Lung microvascular endothelial cell (primary cell): ENCODE measurements at places on chromosomes 16 and 17. TPM values are rescaled to one million over a fixed set of nuclear protein-coding genes. Genes with fewer than 3 reads are reported as not detected.
A peak's percentile ranks its signal among the peaks of the same experiment; 100 is the strongest.

Gene HES7
- 0.22 TPM in 1 of 2 replicates, not detected in the other for total RNA-seq

Gene TAT
- not detected in 2 replicates for total RNA-seq

Gene CA7
- total RNA-seq, result not detected in 2 replicates

Gene SPATA32
- not detected in 2 replicates for total RNA-seq

Gene ADAM11
- under 0.01 TPM in 2 replicates for total RNA-seq

Gene CDH13
- 14.5 and 23.5 TPM in 2 replicates for total RNA-seq

Gene DNAH17
- total RNA-seq, result under 0.01 and 0.40 TPM in 2 replicates

Gene CLEC18A
- total RNA-seq, result not detected in 2 replicates

Gene CARD14
- 0.22 and 0.40 TPM in 2 replicates for total RNA-seq

DNA sequence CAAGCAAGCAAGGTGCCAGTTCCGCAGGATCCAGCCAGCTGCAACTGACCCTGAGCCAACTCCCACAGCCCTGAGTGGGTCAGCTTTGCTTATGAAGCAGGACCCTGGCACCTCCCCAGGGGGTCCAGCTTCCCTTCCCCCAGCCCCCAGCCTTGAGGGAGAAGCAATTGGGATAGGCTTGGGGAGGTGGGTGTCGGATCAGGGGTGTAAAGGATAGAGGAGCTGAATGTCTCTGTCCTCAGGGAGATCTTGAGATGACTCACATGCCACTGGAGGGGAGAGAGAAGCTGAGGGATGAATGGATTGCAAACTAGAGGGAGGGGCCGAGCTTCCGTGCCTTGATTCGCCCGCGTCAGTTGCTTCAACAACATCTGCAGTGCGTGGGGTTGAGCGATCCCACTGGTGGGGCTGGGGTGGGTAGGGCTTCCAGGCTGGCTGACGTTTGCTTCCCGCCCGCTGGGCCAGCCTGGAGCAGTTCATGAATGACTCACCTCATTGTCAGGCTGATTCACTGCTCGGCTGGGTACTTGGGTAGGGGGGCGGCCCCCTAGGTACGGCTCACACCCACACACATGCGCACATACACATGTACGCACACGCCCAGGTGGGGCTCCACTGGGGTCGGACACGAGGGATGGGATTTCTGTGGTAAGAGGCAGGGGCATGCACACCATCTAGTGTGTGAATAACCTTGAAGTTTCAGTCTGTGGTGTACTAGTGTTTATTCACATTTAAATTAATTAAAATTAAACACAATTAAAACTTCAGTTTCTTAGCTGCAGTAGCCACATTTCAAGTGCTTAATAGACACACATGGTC lies 3.6 kb upstream of the HROB start:
- DNase-seq, result peak; percentile 91

DNA sequence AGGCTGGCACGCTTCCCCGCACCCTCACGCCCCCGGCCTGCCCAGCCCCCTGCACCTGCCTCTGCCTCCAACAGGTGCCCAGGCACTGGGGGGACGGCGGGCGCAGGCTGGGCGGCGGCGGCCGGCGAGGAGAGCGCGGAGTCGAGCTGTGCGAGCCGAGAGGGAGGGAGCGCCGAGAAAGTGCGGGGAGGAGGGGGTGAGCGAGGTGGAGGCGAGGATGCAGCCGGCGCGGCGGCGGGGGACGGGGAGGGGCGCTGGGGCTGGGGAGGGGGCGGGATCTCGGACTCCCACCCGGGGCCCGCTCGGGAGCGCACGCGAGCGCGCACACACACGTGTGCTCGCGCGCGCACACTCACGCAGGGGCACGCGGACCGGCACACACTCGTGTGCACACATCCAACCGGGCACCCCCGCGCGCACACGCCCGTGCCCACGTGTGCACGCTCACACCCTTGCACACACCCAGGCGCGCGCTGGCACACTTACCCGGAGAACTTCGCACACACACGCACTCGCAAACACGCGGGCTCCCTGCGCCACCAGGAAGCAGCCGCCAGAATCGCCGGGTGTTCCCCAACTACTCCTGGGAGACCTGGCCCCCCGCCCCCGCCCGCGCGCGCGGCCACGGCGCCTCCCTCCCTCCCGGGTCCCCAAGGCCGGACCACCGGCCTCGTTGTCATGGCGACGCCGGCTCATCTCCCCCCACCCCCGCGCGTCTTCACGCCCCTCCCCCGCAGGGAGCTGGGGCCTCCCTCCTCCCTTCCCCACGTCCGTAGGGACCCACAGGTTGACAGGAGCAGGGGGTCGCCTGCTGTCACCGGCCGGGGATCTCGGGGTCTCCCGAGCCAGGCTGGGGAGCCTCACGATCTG lies at the start of gene DOC2A:
Gene DOC2A, minus strand, starts transcription at position 184 of the 870 bp plus-strand sequence. CDS start 805 bp downstream, outside the sequence.
- DNase-seq, result no peak

GRCh38 chr17:60390925-60391470 lies 935 bp downstream of the USP32 start:
- peak; percentile 73 for DNase-seq

GRCh38 chr16:88712362-88712979 lies 6.2 kb downstream of the CTU2 start:
- no peak for DNase-seq

DNA sequence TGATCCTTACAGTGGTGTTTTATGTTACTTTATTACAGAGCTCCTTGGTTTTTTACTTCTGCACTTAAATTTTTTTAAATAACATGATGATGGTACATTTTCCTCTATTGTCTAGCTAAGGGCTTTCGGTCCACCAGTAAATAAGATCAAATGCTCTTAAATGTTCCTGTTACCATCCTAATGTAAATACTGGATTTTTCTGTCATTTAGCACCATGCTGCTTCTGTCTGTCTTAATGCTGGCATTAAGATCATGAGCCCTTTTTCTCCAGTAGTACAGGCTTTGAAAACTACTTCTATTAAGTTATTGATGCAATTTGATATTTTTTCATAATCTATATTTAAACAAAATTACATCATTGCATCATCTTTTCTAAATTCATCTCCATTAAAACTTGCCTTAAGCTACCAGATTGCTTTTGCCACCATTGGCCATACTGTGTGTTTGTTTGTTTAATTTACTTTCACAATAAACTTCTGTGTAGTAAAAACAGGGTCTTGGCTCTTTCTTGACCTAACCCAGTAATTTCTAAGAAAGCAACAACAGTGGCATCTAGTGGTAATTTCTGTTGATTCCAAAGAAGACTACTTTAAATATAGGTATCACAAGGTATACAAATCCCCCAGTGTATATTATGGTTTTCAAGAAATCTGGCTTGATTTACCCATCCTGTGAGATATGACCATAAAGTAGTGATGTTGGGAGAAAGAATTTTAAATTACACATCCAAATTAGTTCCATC lies 9.0 kb upstream of the PHAF1 start:
- DNase-seq, result peak; percentile 13

GRCh38 chr16:5072334-5073278 lies 963 bp downstream of the ALG1 start:
- no peak for DNase-seq

DNA sequence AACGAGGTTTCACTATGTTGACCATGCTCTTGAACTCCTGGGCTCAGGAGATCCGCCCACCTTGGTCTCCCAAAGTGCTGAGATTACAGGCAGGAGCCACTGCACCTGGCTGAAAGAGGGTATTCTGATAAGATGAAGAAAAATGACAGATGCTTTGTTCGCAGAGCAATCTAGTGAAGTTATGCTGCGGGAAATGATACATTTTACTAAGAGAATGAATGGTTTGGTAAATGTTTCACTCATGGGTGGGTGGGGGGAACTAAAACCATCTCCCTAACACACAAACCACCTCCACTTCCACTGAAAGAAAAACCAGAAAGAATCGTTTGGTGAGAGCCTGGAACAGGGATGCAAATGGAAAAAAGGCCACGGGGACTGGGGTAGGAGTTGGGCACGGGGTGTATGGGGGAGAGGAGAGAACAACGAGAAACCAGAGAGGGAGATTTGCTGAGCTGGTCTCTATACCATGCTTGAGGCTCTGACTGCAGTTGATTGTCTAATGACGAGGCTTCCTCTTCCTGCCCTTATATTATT lies 19.0 kb upstream of the XYLT2 start:
- no peak for DNase-seq

GRCh38 chr17:79154951-79155585 lies 80.4 kb downstream of the ENGASE start:
- DNase-seq, result no peak

DNA sequence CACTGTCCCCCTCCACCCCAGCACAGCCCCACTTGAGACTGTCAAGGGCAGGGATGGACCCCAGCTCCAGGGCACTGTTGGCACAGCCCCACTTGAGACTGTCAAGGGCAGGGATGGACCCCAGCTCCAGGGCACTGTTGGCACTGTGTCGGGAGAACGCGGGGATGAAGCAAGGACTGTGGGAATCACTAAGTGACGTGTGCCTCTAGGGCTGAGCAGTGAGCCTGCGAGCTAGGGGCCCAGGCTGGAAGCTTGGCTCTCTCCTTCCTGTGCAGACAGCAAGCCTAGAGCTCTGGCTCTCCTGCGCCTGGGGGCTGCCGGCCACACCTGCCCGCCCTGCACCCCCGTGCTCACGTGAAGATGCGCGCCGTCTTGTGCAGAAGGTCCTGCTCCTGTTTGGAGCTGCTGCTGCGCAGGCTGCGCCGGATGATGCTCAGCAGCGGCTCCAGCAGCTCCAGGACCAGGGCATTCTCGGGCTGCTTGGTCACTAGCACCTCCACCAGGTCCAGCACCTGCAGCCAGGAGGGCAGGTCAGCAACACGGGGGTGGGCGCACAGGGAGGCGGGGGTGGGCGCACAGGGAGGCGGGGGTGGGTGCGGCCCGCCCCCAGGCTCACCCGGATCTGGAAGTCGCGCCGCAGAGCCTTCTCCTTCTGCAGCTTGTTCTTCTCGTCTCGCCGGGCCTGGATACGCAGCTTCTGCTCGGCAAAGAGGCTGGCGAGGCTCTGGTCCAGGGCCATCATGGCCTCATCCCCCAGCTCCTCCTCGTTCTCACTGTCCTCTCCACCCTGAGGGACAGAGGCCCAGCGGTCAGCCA lies 10.8 kb downstream of the MYBBP1A start:
- DNase-seq, result no peak

GRCh38 chr16:20930365-20930690 lies 29.8 kb downstream of the LYRM1 start:
- no peak for DNase-seq

- DNase-seq, result peak; percentile 80
These were observed 65.9 kb downstream of the EMP2 start for GRCh38 chr16:10514369-10515055.

- no peak for DNase-seq
These were observed 23.4 kb upstream of the SKAP1 start for GRCh38 chr17:48453447-48453846.

GRCh38 chr16:70780546-70780945 lies 20.4 kb downstream of the VAC14 start:
- DNase-seq, result no peak

DNA sequence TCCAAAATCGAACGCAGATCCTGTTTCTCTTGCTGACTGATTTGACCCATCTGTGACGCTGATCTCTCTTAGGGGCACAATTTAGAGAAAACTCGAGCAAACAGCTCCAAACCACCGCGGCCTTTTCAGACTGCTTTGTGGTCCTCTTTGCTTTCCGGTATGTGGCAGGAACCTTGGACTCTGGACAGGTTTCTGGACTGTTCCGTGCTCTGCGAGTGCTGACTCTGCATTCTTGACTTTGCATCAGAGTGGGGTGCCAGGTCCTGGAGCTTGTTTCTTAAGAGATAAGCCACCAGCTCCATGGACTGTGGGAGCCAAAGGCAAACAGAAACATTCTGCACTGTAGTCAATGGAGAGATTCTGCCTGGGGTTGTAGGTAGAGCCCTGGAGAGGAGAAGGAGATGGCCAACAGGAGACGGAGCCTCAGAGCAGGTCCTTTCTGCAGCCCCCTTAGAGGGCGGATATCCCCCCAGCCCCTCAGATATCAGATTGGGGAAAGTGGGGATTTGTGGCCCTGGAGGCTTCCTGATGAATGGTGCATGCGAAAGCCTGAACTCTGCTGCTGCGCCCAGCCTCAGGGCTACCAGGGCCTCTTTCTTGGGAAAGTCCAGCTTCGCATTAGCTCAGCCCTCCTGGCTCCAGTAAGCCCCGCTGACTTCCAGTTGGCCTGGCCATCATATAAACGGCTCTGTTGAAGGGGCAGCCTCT lies 65.6 kb downstream of the WIPI1 start:
- no peak for DNase-seq

GRCh38 chr17:67868176-67868575 lies 42.9 kb downstream of the BPTF start:
- no peak for DNase-seq

- DNase-seq, result no peak
These were observed 298.6 kb upstream of the PSMD7 start for GRCh38 chr16:73997971-73998370.

DNA sequence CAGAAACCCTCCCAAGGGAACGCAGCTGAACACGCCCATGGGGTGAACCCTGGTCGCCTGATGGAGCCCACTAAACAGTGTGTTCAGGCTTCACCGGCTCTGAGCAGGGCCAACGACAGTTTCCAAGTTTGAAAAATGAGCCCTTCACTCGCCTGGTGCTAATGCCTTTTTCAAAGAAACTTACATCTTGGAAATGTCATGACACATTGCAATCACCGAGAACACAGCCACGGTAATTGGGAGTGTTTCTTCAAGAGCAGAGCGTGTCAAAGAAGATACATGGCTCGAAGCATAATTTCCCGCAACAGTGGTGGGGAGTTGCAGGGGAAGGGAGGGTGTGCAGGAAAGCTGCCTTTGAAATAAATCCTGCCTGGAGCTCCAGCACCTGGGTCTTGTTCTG lies 463.2 kb downstream of the TMEM114 start:
- DNase-seq, result no peak

GRCh38 chr17:30347488-30347887 lies 13.6 kb upstream of the TMIGD1 start:
- DNase-seq, result no peak

DNA sequence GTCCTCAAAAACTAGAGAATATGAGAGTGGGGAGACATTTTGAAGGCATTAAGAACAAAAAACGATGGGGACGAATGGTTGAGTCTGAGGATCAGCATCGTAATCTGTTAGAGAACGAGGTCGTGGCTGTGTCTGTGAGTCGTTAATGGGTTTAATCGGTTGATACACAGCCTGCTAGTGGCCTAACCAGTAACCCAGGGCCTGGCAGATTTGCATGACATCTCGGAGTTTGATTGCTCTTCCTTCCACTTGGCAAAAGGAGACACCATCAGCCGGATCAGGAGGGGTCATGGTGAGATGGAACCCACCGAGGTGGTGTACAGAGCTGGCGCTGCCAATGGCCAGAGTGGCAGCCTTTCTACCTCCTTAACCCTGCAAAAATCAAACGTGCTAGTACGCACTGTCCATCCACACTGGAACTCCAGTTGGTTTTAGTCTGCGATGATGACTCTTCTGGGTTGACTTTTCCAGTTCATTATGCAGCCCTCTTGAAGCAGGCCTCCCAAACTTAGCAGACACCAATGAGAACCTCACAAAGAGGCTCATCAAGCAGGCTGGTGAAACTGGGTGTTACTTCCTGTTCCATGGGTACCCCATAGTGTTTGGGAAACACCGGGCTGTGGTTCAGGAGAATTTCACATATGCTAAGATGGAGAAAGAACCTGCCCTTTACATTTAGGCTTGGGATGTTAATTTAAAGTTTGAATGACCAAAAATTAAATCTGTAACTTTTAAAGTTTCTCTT lies 4.1 kb downstream of the HS3ST3B1 start:
- no peak for DNase-seq

GRCh38 chr17:20944014-20944865 lies 98.6 kb downstream of the USP22 start:
- peak; percentile 45 for DNase-seq
